ENCODE measurements at places on chromosomes 2 and 18. TPM values are rescaled to one million over a fixed set of nuclear protein-coding genes. Genes with fewer than 3 reads are reported as not detected.
A peak's percentile ranks its signal among the peaks of the same experiment; 100 is the strongest.

DNA sequence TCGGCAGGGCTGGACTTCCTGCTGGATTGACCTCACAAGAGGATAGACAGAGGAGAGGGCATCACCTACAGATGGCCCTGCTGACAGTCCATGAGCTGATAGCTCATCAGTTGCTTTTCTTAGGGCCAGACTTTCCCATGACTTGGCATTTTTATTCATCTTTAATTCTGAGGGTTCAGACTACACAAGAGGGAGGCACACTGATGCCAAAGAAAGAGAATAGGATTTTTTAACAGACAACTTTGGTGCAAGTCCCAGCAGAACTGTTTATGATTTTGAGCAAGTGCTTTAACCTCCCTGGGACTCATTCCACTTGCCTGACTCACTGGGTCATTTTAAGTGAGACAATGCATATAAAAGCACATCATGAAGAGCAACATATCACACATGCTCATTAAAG lies 299.2 kb downstream of the INSIG2 start:
- no peak for DNase-seq

GRCh38 chr2:234245945-234246344 lies 195.4 kb downstream of the SPP2 start:
- peak; percentile 92 for DNase-seq

The ANKRD30BL gene
- not detected for total RNA-seq

The ZNF396 gene
- total RNA-seq, result 0.51 TPM
